ENCODE measurements at places on chromosomes 11 and 22. TPM values are rescaled to one million over a fixed set of nuclear protein-coding genes. Genes with fewer than 3 reads are reported as not detected.

The SCGB2A2 gene
- total RNA-seq = not detected

The OR10A2 gene
- not detected for total RNA-seq

The SLC22A12 gene
- not detected for total RNA-seq

The SEPTIN3 gene
- under 0.01 TPM for total RNA-seq

The NLRP10 gene
- 0.09 TPM for total RNA-seq

The GNAZ gene
- 0.26 TPM for total RNA-seq

The GRM5 gene
- total RNA-seq = under 0.01 TPM

The EMID1 gene
- 0.09 TPM for total RNA-seq

The OR2D2 gene
- 0.09 TPM for total RNA-seq

The OR10D3 gene
- total RNA-seq = not detected

The OR2AG2 gene
- total RNA-seq = 0.16 TPM

The AQP11 gene
- 3.9 TPM for total RNA-seq

The KRTAP5-7 gene
- not detected for total RNA-seq

The KCNQ1OT1 gene
- 3.9 TPM for total RNA-seq

The PCNX3 gene
- 10.0 TPM for total RNA-seq

The PRODH gene
- under 0.01 TPM for total RNA-seq

The PAMR1 gene
- total RNA-seq = 491 TPM

The SCGB1C1 gene
- not detected for total RNA-seq

The E2F8 gene
- not detected for total RNA-seq

The NAALAD2 gene
- 0.47 TPM for total RNA-seq

The SMIM38 gene
- total RNA-seq = 0.32 TPM

The PIWIL4 gene
- total RNA-seq = 5.1 TPM

The SHANK3 gene
- 0.43 TPM for total RNA-seq

The BRSK2 gene
- total RNA-seq = 0.16 TPM

The CARD18 gene
- not detected for total RNA-seq

The DBX1 gene
- not detected for total RNA-seq

The NCR3LG1 gene
- total RNA-seq = 2.2 TPM

The LARGE1 gene
- total RNA-seq = 11.2 TPM

The CDC42BPG gene
- 0.16 TPM for total RNA-seq

The P4HA3 gene
- 2.9 TPM for total RNA-seq

The CCDC87 gene
- total RNA-seq = 0.32 TPM

The BTBD18 gene
- total RNA-seq = not detected

The PHOX2A gene
- total RNA-seq = not detected

The MPEG1 gene
- not detected for total RNA-seq

The MMP3 gene
- 19.1 TPM for total RNA-seq

The FXYD6 gene
- 0.32 TPM for total RNA-seq

The RIMBP3B gene
- total RNA-seq = under 0.01 TPM

The NTM gene
- 3.1 TPM for total RNA-seq

The GAL3ST1 gene
- not detected for total RNA-seq

The MMP27 gene
- total RNA-seq = not detected

The ENDOD1 gene
- 30.3 TPM for total RNA-seq

The CST6 gene
- total RNA-seq = 0.17 TPM

Measured in bronchial smooth muscle cell (primary cell).